Progenitor cell of endocrine pancreas (in vitro differentiated cells): ENCODE measurements at places on chromosomes 2 and 18.

- no peak for DNase-seq
- no peak overlapping the region for H3K27ac ChIP-seq
- H3K4me3 ChIP-seq = no peak overlapping the region
- H3K36me3 ChIP-seq = no peaks in the 10 kb centered on the region
- peaks cover 13% of the 10 kb centered on the region for H3K4me1 ChIP-seq
- peaks cover 63% of the 10 kb centered on the region for H3K27me3 ChIP-seq
Measured at GRCh38 chr2:95333888-95334338, 36.8 kb downstream of the KCNIP3 start.

DNA sequence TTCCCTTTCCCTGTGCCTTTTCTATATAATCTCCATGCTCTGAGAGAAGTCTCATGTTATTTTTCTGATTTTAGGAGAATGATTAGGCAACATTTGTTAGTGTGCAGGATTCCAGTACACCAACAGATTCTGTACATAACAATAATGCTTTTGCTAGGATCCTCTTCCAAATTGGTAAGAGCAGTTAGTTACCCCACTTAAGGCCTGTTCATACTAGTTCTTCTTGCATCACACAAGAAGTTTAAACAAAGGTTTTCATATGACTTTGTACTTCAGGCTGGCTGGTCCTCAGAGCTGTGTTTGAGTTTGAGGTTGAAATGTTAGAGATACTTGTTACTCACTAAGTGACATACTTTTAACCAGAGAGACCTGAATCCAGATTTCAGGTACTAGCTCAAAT lies 686.9 kb upstream of the NRXN1 start:
- H3K4me1 ChIP-seq = no peaks in the 10 kb centered on the region
- H3K27me3 ChIP-seq = no peaks in the 10 kb centered on the region
- no peak for DNase-seq
- H3K4me3 ChIP-seq = no peak overlapping the region
- H3K36me3 ChIP-seq = peaks cover 2% of the 10 kb centered on the region

DNA sequence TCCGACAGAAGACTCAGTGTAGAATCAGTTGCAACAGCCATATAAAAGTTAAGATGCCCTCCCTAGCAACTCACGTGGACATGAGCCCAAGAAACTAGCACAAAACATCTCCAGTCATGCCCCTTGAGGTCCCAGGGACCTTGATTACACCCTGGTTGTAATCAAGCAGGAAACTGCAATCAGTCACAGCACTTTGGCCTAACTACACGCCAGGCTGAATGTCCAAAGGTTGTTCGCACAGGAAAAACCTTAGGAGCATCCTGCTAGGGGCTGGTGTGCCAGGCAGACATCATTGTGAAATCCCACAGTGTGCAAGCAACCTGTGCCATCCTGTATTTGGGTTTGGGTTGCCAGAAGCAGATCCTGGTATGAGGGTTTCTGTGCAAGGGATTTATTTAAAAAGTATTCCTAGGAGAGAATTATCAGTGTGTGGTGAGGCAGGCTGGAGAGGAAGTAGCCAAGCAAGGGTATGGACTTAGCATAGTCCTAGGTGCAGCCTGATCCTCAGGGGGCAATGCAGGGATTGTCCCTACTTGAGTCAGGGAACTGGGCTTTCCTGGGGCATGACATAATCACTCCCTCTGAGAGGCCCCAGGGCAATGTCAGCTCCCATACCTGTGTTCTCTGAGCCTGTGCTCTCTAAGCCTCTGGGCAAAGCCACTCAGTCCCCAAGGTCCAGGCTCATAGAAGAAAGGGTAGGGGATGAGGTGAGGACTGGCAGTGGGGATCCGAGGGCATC lies 17.8 kb upstream of the SULT1C2 start:
- no peak overlapping the region for H3K27ac ChIP-seq
- peaks cover 20% of the 10 kb centered on the region for H3K4me1 ChIP-seq
- H3K4me3 ChIP-seq = no peak overlapping the region
- DNase-seq = no peak
- peaks cover 10% of the 10 kb centered on the region for H3K36me3 ChIP-seq

GRCh38 chr2:85754313-85755095 lies 713 bp downstream of the ATOH8 start:
- H3K27ac ChIP-seq = peak overlapping the region; percentile 80
- peaks cover 8% of the 10 kb centered on the region for H3K4me1 ChIP-seq
- H3K4me3 ChIP-seq = peak overlapping the region; percentile 79
- H3K36me3 ChIP-seq = no peaks in the 10 kb centered on the region

GRCh38 chr2:77767388-77768076 lies 245.4 kb upstream of the LRRTM4 start:
- no peak overlapping the region for H3K4me3 ChIP-seq
- H3K4me1 ChIP-seq = no peaks in the 10 kb centered on the region
- H3K27me3 ChIP-seq = no peaks in the 10 kb centered on the region
- H3K36me3 ChIP-seq = no peaks in the 10 kb centered on the region
- no peak for DNase-seq
- no peak overlapping the region for H3K27ac ChIP-seq
